Stimulated activated naive CD8-positive, alpha-beta T cell treated with anti-CD3 and anti-CD28 coated beads, Interleukin-15, Interleukin-2, amounts not matched to agents 100 U/mL and 50 U/mL, for 24 hours (primary cell): ENCODE measurements at places on chromosomes 7 and 10.

- peak; percentile 56 for DNase-seq
These were observed 579 bp downstream of the RBM33 start for GRCh38 chr7:155644971-155645509.

- DNase-seq: no peak
These were observed 31.5 kb downstream of the MACROH2A2 start for GRCh38 chr10:70084189-70084588.

GRCh38 chr7:76217942-76218566 lies 16.4 kb downstream of the SRRM3 start:
- no peak for DNase-seq

DNA sequence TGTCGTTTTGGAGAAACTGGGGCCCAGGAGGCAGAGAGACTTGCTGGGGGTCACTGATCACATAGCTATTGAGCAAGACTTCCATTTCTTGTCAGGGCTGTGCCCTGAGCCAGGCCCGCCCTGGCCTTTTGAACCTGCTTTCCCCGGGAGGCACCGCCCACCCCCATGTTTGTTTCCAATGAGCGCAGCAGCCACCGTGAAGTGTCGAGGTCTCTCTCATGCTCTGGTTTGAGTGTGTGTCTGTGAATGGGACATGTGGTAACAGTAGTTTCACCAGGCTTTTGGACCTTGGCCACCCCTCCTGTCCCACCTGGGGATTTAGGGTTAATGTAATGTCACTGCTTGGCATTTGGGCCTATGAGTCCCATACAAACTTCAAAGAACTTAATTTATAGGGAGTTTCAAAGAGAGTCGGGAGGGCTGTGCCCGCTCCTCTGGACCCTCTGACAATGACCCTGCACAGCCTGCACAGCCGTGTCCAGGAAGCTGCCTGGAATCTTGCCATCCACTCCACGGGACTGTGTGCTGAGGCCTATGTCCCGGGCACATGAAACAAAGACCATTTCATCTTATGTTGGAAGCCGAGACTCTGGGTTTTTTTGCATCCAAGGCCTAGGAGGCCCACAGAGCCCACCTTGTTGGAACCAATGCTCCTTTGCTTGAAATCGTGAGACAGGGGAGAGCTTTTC lies 6.3 kb downstream of the PRF1 start:
- peak; percentile 24 for DNase-seq

GRCh38 chr7:149680331-149681025 lies 92.9 kb downstream of the ZNF467 start:
- DNase-seq: no peak

DNA sequence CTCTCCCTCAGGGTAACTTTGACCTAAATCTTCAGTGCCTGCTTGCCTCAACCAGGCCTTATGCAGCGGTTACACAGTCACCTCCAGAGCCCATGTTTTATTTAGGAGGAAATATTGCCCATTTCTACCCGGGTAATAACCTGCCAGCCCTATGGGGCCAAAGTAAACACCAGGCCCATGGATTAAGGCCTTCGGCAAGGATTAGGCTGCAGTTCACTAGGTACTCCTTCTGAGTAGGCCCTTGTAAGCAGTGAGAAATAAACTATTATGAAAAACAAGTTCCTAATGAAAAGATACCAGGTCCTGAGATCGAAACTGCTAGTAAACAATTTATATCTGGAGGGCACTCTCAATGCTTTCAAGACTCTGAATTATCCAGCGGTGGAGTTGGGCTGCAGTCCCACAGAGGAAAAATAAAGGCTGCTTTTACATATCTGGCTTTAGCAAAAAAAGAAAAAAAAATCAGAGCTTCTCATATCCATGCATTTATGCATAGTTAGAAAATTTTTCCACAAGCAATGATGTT lies 3.7 kb upstream of the HOXA10 start:
- DNase-seq: no peak

DNA sequence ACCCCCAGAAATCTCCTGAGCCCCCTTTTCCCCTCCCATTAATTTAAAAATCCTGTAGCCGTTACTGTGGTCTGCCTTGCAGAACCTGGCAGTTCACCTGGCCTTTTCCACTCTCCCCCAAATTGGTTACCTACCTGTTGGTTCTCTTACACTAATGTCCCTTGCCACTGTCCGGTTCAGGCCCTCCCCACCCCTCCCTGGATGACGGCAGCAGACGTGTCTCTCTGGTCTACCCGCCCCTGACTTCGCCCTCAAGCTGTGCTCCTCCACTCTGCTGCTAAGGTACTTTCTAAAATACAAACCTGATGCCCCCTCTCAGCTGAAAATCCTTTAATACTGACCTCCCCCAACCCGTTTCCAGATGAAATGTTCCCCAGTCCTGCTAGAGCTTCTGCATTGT lies 15.6 kb upstream of the SH3PXD2A start:
- no peak for DNase-seq

DNA sequence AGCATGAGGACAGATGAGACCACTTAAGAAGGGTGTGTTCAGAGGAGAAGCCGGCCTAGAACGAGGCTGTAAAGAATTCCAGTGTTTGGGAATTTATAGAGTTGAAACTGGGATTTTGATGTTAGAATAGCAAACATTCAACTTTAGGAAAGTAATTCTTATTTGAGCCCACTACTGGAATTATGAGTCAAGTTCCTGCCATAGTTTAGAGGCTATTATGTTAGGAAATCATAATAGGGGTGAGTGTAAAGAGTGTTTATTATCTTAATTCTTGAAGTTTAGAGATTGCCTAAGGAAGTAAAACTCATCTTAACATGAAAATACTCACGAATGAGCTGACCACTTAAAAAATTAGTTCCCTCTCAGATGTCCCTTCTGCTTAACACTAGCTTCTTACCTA lies 2.1 kb downstream of the CBLL1 start:
- no peak for DNase-seq
